Suppressor macrophage treated with lipopolysaccharide for 4 hours (primary cell): ENCODE measurements at places on chromosomes 2 and 18.

GRCh38 chr2:217285926-217286325 lies 426.1 kb upstream of the TNP1 start:
- no peak for DNase-seq

- no peak for DNase-seq
Measured at GRCh38 chr18:21593540-21594257, 6.8 kb downstream of the ESCO1 start.

DNA sequence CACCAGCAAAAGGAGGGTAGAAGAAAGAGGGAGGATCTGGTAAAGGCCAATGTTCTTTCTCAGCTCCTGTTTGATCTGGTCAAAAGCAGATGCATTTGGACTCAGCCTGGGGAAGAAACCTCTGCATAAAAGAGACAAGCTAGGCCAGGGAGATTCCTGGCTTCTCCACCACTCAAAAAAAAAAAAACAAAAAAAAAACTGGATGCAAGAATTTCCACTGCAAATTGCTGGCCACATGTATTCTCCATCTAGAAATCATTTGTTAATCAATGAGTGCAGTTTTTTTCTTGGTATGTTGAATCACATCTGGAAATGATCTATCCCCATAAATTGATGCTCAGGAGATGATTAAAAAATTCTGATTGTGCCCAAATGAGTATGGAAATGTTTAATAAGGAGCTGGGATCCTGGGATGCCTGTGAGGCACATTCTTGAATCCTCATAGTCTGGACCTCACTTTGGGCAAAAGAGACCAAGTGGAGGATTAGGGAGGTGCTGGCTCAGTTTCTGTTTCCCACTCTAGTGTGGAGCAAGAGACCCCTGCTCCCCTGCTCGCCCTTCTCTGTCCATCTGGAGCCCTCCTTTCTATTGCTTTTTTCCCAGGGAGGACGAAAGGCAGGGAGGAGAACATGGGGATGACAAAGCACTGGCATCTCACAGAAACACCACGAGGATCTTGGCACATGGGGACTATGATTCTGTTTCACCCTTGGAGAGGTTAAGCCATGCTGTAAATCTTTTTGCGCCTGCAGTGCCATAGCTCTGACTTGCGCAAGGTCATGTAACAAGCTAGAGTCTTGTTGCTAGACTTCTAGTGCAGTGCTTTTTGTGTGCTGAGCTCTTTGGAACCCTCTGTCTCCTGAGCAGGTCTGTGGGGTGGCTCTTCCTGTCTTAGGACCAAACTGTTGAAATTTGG lies 57.6 kb downstream of the APOB start:
- no peak for DNase-seq

GRCh38 chr18:8264116-8264515 lies 345.1 kb upstream of the RAB12 start:
- DNase-seq, result no peak

GRCh38 chr2:100799686-100800085 lies 20.3 kb upstream of the NPAS2 start:
- no peak for DNase-seq

GRCh38 chr2:112486895-112487294 lies 4.9 kb downstream of the TTL start:
- DNase-seq, result no peak

- DNase-seq, result no peak
Measured at GRCh38 chr2:226411727-226412360, 387.8 kb downstream of the IRS1 start.

GRCh38 chr2:240146627-240147278 lies 6.3 kb upstream of the OTOS start:
- DNase-seq, result no peak

GRCh38 chr2:5409898-5410381 lies 282.2 kb upstream of the SOX11 start:
- DNase-seq, result no peak

DNA sequence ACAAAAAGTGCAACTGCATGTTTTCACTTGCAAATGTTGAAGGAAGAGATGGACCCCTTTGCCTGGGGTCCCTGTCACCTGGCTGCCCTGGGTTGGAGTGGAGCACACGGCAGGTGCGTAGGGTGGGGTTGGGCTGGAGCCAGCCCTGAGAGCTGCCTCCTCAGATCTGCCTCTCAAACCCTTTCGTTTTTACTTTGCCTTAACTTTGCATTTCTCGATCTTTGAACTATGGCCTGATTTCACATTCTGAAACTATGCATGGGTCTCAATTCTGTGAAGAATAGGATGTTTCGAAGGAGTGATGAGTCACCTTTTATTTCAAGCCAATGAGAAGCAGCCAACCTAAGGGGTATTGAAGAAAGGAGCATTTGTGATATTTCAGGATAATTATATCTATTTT lies 132.8 kb downstream of the ACOXL start:
- no peak for DNase-seq

GRCh38 chr2:70357684-70358071 lies 55.8 kb upstream of the FAM136A start:
- peak; percentile 50 for DNase-seq

- DNase-seq, result peak; percentile 19
Measured at GRCh38 chr2:141534666-141535362, 596.0 kb downstream of the LRP1B start.

- no peak for DNase-seq
Measured at GRCh38 chr2:59791004-59791618, 762.3 kb downstream of the BCL11A start.

DNA sequence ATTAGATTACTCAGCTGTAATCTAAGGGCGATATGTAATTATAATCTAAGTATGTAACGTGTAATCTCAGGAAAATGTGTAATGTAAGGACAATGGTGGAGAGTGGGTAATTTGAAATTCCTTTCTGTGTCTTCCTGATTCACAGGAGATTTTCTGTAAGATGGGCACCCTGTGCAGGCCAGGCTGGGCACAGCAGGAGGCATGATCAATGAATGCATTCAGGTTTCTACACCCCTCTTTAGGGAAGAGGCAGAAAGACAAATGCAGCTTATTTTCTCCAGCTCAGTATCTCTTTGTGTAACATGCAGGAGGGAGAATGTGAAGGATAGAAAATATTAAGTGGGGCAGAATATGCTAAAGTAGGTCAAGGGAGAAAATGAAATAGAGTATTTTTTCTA lies 320.1 kb downstream of the PIK3C3 start:
- no peak for DNase-seq

- DNase-seq, result no peak
Measured at GRCh38 chr2:33496150-33496549, 19.7 kb downstream of the RASGRP3 start.

DNA sequence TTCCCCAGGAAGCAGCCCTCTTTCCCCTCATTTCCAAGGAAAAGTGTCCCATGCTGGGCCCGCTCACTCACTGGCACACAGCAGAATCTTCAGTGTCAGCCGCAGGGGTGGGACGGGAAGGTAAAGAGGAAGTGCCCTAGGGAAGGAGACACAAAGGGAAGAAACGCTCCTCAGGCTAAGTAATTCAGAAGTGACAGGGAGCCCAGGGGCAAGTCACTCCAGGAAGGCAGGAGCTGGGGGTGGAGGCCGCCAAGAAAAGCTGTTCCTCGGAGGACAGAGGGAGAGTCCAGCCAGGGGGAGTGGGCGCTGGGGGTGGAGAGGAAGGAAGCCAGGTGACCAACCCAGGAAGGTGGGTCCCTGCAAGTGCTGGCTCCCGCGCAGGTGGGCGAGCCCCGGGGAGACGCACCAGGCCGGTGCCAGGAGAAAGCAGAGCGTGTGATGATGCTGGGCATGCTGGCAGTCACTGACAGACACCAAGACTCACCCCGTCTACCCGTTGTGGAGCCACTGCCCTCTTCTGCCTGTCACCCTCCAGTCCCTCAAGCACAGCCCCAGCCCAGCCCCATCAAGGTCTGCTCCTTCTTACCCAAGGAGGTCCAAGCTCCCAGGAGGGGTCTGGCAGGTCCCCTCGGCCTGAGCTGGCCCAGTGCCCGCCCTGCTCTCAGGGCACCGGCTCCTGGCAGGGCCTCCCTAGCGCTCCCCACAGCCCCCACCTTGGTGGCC lies 21.7 kb downstream of the HDAC4 start:
- DNase-seq, result peak; percentile 48

GRCh38 chr2:231450548-231450989 lies 13.7 kb downstream of the NCL start:
- no peak for DNase-seq

- no peak for DNase-seq
Measured at GRCh38 chr18:11526675-11527074, 82.7 kb upstream of the SLC35G4 start.

DNA sequence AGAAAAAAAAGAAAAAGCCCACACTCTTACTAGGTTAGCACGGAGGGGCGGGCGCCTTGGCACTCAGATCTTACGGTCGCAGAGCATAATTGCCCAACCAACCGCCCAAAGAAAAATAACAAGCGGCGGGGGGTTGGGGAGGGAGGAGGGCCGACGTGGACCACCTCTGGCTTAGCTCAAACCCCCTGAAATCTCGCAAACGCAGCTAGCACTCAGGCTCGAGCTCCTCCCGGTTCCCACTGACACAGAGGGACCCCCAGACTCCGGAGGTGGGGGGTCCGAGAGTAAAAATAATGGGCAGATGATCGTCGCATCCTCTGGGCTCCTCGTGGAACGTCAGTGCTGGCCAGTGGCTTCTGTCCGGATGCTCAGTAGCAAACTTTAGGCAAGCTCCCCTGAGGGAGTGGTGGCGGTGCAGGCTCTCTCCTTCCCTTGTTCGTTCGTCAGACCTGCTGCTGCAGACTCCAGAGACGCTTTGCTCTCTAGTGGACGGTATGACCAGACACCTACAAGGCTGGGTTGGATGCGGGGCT lies 12.0 kb downstream of the CATIP start:
- DNase-seq, result peak; percentile 38

GRCh38 chr2:122180972-122181371 lies 425.5 kb downstream of the TSN start:
- DNase-seq, result no peak

DNA sequence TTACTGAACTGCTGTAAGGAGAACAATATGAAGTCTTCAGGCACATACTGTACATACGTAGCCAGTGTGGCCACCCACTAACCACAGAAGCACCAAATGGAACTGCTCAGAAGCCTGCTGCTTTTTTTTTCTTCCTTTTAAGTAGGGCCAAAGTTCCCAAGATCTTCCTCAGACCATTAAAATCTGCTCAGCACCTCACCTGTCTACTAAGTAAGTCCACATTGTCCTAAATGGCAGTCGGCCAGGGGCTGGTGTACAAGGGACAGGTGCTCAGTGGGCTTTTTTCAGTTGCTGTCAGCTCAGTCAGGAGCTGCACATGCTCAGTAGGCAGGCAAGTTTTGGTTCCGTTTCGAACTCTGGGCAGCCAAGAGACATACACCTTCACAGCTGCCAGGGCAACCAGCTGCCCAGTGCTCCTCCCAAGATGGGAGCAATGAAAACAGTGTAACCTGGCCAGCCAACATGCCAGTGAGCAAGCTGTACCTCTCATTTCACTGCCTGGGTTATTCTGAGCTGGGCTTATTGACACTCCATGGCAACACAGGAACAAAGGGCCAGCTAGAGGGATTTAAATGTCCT lies 86.1 kb downstream of the ACVR1 start:
- no peak for DNase-seq
